ENCODE measurements at places on chromosomes 7 and 10.

GRCh38 chr10:119957451-119957850, 64.9 kb downstream of the SEC23IP start:
- DNase-seq, result no peak

GRCh38 chr7:29464753-29465152, 98.9 kb upstream of the PRR15 start:
- DNase-seq, result no peak

DNA sequence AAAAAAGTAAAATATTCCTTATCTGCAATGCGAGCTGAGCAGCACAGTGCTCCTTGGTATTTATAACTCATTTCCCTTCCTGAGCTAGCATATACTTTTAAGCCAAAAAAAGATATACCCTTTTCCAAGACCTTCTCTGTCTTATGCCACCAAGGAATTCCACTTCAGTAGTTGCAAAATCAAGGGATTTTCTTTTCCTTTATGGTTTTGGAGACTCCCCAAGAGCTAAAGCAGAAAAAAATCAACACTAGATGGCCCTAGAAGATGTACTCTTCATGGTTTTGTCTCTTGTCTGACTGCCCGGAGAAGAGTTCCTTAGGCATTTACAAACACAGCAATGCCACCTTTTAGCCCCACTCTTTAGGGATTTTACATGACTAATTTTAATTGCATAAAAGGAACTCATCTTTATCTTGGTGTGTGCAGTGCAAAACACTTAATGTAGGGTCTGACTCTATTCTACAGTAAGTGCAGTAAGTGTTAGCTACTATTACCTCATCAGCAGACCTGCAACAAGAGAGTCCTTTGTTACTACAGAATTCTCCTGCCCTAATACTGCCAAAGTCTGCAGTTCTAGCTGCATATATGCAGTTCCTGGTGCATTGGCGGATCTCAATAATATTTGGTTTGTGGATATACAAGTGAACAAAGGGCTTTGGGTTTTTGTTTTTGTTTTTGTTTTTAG, 443.3 kb downstream of the GFRA1 start:
- DNase-seq, result no peak

- DNase-seq, result no peak
Measured at GRCh38 chr10:34861293-34862021, 46.4 kb upstream of the PARD3 start.

DNA sequence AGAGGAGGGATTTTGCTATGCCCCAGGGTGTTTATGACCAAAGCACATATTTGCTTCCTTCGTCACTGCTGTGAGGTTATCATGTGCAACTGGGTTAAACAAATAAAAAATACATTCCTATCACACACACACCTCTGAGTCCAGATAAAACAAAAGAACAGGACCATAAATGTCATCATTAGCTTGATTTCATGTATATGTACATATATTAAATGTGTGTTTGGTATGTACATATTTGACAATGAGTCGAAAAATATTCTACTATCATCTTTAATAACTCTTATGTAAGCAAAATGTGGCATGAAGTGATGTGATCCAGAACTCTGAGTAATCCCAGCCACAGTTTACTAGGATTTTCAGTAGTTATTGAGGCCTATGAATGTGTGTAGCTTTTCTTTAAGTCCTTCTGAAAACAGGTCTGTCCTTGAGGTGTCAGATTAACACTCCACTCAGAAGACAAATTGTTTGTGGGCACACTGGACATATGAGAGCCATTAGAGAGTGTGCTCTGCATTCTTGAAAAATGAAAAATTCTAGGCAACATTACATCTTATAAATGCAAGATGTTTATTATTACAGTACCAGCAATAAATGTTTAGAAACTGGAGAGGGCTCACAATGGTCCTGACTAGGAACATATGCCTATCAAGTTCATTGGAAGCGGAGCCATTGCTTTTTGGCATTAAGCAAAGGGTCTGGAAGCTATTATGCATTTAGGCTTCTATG, 335.1 kb upstream of the SEMA3A start:
- no peak for DNase-seq

- peak; percentile 35 for DNase-seq
Measured at GRCh38 chr10:114274616-114275453, 35.8 kb downstream of the VWA2 start.
